ENCODE measurements at places on chromosomes 4 and X. TPM values are rescaled to one million over a fixed set of nuclear protein-coding genes. Genes with fewer than 3 reads are reported as not detected.

DNA sequence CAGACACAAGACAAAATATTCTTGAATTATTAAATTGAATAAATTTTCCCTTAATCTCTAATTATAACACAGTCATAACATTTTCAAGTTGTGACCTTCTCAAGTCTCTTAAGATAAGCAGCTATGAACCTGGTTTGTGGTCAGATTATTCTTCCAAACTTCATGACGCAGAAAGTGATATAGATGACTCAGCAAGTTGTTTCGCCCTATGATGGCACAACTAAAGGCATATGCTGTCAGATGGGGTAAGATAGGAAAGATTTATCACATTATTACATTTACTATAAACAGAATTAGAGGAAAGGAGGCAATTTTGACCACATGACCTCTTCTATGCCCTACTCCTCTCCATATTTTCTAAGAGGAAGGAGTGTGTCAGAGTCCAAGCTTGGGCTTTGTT is 4.6 kb upstream of the DCAF12L2 start:
- H3K27ac ChIP-seq = no peak overlapping the region
- no peaks in the 10 kb centered on the region for H3K4me1 ChIP-seq
- H3K27me3 ChIP-seq = no peaks in the 10 kb centered on the region
- DNase-seq = no peak

DNA sequence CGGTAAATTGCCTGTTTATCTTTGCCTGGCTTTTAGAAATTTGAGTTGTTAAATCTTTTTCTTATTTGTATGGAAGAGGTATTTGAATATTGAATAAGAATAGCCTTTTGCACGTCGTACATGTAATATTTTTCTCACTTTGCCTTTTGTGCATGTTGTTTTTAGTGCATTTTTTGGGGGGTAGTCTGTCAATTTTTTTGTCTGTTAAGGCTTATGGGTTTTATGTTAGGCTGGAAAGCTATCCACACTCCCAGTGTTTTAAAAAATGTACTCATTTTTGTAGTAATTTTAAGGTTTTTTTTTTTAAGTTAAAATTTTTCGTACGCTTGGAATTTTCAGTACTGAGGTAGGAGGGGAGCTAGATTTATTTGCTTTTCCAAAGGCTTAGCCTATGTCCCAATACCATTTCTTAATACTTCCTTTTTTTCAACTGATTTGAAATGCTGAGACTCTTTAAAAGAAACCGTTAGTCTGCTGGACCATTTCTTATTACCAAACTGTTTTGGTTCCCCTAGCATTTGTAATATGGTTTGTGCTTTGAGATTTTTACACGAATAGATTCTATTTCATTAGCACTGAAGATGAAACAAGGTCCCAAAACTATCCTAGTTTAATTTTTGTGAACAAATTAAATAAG is 1.3 kb downstream of the HERC5 start:
- DNase-seq = no peak
- H3K36me3 ChIP-seq = no peaks in the 10 kb centered on the region

DNA sequence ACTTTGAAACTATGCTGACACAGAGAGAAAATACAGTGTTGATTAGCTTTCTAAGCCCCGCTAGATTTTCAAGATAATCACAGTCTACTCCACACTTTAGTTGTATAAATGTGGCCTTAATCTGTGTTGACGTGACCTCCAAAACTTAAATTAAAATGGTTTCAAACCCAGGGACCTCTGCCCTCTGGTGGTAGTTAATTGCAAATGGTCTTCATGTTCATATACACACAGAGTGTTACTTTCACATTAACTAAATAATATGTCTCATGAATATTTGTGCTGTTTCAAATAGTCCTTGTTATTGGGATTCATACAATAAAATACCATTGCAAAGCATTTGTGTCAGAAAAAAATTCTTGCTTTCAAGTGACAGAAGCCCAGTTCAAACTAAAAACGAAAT is 64.3 kb downstream of the TASL start:
- H3K4me1 ChIP-seq = no peaks in the 10 kb centered on the region
- H3K4me3 ChIP-seq = no peak overlapping the region
- H3K27me3 ChIP-seq = no peaks in the 10 kb centered on the region
- no peaks in the 10 kb centered on the region for H3K36me3 ChIP-seq

GRCh38 chr4:173269280-173269679 is 64.9 kb downstream of the HMGB2 start:
- H3K27me3 ChIP-seq = no peaks in the 10 kb centered on the region
- H3K4me3 ChIP-seq = no peak overlapping the region
- no peak for DNase-seq
- H3K4me1 ChIP-seq = peaks cover 24% of the 10 kb centered on the region

DNA sequence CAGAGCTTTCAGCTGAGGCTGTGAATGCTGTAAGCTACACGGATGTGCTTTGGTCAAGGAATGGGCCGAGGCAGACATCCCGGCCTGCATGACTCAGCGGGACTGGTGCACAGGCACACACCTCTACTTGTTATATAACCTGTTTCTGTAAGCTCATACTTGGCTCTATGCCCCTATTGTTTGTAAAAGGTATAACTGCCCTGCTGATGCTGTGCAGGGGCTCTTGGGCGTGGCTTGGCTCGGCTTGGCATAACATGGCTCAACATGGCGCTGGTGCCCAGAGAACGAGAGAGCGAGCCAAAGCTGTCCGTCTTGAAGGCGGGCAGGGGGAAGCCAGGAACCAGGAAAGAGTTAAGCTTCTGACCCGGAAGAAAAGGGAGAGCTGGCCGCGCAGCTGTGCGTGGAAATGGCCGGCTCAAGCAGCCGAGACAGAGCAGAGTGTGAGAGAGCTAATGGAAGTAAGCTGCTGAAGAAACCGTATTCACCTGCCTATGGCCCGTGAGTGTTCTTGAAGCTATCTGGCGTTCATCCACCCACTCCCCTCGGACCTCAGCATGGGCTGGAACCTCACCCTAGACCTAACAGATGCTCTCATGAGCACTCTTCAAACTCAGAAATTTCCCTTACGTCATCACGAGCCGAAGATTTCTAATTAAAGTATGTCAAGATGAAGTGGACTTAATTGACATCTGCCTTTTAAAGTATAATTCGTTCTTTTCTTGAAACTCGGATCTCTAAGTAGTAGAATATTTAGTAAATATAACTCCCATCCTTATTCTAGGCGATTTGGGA is 286.3 kb upstream of the AGA start:
- no peak for DNase-seq
- no peaks in the 10 kb centered on the region for H3K27me3 ChIP-seq
- no peak overlapping the region for H3K4me3 ChIP-seq
- H3K36me3 ChIP-seq = no peaks in the 10 kb centered on the region
- no peak overlapping the region for H3K27ac ChIP-seq

DNA sequence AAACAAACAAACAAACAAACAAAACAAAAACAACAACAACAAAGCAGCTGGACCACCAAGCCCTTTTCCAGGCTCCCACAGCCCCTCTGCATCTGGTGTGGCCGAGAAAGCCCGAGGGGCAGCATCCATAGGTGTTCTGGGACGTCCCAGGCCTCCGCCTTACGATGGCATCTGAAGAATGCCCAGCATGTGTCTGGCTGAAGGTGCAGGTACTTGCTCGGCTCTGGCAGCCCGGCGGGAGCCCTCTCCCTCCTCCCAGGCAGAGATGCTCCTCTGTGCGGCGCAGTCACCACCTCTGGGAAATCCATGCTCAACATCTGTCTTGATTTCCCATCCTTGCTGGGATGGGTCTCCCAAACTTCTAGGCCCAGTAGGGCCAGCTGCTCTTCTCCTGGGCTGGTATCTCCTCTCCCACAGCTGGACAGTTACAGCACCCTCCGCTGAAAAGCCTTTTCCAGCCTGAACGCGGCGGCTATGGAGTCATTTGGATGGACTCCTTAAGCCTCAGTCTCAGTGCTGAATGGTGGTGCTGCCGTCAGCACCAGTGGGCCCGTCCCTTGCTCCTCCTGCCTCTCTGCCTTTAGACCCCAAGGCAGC is 4.3 kb downstream of the PSAPL1 start:
- no peaks in the 10 kb centered on the region for H3K27me3 ChIP-seq
- H3K27ac ChIP-seq = no peak overlapping the region
- H3K4me3 ChIP-seq = no peak overlapping the region
- H3K4me1 ChIP-seq = peaks cover 8% of the 10 kb centered on the region

Gene GSX2
- not detected for total RNA-seq

Gene ZFYVE28
- 3.4 TPM for total RNA-seq
